ENCODE measurements at places on chromosomes 6 and 20. TPM values are rescaled to one million over a fixed set of nuclear protein-coding genes. Genes with fewer than 3 reads are reported as not detected.

GRCh38 chr6:69022993-69023392, 387.9 kb downstream of the ADGRB3 start:
- no peak for DNase-seq

GRCh38 chr20:4569865-4570264, 151.8 kb upstream of the PRND start:
- no peak for DNase-seq

DNA sequence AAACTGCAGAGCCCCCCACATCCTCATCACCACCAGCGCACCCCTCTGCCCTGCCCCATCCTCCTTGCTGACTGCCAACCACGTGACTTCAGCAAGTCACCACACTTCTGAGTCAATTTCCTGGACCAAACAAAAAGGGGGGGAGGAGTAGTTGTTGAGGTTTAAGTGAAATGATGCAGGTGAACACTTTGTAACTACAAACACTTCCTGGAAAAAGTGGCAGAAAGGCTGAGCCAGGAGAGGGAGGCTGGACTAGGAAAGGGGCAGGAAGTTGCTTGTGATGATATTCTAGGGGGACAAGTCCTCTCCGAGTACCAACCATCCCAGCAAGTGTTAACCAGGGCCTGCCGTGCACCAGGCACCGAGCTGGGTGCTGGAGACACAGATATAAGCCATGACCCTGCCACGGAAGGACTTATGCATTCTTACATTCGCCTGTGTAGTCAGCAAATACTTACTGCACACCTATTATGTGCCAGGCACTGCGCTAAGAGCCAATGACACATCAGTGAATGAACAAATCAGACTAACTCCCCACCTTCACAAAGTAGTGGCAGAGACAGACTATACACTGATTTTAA, 67.3 kb downstream of the PREX1 start:
- peak; percentile 32 for DNase-seq

DNA sequence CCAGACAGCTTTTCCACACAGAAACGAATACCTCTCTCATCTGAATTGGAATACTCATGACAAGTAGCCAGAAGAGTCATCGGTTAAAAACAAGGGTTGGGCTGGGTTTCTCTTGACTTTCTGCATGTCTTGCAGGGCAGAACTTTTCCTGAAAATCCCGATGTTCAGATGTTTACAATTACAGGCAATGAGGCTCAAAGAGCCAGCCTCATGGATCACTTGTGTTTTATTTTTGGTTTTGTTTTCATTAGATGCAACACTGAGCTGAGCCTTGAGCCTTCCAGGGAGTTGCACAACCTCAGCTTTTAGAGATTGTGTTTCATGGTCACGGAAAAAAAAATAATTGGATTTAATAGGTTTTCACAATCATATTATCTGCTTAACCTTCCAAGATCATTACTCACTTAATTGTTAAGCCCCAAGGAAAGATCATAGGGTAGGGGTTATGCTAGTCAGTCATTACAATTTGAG, 288.1 kb upstream of the PRDM1 start:
- DNase-seq: no peak

GRCh38 chr6:293193-294174, 1.2 kb downstream of the DUSP22 start:
- peak; percentile 59 for DNase-seq

- no peak for DNase-seq
These were observed 15.2 kb downstream of the SLC52A3 start for GRCh38 chr20:753136-753535.

DNA sequence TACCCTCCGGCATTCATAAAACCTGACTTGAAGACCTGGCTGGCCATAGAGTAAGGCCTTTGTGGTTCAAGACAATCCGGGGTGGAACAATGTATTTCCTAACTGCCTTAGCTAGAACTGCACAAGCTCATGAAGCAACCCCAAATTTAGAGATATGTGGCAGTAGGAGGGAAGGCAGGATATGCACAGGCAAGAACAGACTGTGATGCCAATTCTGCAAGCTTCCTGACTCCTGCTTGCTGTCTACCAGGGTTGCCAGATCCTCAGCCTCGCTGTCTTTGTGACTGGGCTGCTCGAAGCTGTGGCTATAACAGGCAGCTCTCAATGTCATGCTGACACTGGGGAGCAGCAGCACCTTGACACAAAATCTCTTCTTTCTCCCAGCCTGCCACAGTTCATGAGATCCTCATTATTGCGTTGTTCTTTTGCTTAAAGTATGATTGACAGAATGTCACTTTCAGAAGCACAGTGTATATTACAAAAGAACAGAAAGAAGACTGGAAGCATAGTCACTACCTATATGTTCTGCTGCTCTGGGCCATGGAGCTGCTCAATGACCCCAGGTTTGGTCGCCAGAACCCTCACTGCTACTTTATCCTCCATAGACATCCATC, 18.3 kb upstream of the SHLD1 start:
- DNase-seq: no peak

GRCh38 chr6:131107151-131107550, 28.1 kb upstream of the AKAP7 start:
- no peak for DNase-seq

- DNase-seq: no peak
These were observed 66.1 kb downstream of the B4GALT5 start for GRCh38 chr20:49647550-49647949.

GRCh38 chr6:125154118-125154760, 666 bp downstream of the TPD52L1 start:
- DNase-seq: peak; percentile 12

DNA sequence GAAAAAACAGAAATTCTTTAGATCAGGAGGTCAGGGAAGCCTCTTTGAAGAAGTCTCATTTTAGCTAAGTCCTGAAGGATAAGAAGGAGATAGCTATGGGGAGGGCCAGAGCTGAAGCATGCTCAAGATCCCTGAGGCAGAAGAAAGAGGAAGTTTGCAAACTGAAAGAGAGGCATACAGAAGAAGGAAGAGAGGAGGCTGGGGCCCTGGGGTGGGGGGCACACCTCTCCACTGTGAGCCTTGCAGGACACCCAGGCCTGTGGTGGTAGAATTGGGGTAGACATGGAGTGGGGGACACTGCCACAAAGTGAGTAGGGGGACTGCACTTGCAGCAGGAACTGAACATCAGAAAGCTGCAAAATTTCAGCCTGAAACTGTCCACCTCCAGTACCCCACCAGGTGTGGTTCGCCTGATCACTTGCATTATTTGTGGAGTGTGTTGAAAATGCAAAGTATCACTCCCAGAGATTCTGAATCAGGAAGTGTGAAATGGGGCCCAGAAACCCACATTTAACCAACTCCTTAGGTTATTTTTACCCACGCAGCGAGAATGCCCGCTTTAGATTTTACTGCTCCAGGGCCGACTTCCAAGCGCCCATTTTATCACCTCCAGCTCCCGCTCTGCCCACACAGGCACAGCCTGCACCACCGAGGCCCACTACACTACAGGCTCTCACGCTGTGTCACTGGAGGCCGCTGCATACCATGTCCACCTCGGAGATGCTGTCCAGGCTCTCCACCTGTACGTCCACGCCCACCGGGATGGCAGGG, 44.0 kb downstream of the GABRR2 start:
- DNase-seq: no peak

GRCh38 chr20:46802722-46803121, 91.9 kb upstream of the EYA2 start:
- DNase-seq: no peak

GRCh38 chr20:62366370-62367135, 559 bp downstream of the LAMA5 start:
- DNase-seq: no peak

GRCh38 chr6:16157909-16158308, 29.0 kb downstream of the MYLIP start:
- no peak for DNase-seq

DNA sequence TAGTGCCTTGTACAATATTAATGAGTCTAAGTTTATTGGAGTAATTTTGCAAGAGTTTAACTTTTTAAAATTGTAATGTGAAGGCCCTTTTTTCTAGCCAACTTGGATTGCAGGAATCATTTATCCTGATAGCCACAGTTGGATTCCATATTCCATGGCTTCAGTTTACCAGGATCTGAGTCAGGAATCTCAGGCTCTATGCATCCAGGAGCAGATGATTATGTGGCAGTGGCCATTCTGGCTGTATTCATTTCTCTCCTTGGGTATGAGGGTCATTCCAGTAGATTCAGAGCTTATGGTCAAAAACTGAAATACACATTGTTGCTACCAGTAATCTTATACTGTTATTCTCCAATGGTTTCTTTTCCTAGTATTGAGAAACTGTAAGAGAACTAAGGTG, 2.9 kb downstream of the AIG1 start:
- no peak for DNase-seq

DNA sequence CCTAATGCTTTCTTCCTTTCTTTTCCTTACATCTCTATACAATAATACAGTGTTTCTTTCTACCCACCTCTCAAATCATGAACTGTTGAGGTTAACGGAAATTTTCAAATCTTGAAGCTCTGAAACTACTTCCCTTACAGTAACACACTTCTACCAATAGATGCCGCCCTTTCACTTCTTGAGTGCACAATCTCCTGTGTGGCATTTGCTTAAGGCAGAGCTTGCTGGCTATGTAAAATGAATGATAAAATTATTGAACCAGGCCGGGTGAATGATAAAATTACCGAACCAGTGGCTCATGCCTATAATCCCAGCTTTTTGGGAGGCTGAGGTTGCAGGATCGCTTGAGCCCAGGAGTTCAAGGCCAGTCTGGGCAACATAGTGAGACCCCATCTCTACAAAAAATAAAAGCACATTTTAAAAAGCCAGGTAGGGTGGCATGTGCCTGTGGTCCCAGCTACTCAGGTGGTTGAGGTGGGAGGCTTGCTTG, 56.8 kb downstream of the KCNS1 start:
- peak; percentile 15 for DNase-seq

- DNase-seq: no peak
These were observed 31.5 kb upstream of the LTV1 start for GRCh38 chr6:143811501-143812157.

- no peak for DNase-seq
These were observed 102.9 kb downstream of the ADGRG6 start for GRCh38 chr6:142404751-142405150.

- DNase-seq: no peak
These were observed 520.2 kb downstream of the DOK5 start for GRCh38 chr20:54995553-54995952.

DNA sequence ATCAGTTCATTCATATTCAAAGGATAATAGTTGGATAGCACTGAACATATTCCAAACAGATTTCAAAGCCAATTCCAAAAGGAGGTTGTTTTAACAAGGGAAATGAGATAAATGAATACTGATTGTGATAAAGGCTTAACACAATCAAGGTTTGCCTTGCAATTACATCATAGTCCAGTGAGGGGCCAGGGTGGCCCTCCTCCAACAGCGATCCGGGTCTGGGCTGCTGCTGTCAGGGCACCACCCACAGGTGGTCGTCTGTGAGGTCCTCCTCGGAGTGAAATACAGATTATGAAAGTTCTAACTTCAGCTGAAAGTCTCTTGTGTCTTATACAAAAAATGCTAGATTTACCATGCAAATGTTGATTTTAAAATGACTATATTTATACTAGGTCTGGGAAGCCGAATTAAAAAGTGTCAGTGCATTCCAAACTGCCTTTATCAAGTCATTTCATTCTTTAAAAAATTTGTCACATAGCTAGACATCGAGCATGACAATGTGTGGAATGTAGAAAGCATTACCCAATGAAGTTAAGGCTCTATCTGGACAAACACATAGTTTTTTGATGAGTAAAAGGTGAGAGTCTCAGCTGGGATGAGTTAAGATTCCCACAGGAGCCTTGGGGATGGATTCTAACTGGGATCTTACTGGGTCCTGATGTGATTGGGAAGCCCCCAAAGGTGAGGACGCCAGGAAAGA, 65.9 kb upstream of the SLC22A23 start:
- no peak for DNase-seq

- DNase-seq: no peak
These were observed 229.7 kb downstream of the LAMA2 start for GRCh38 chr6:129112591-129112990.

- DNase-seq: no peak
These were observed 151.4 kb upstream of the TNFAIP3 start for GRCh38 chr6:137715589-137716045.

DNA sequence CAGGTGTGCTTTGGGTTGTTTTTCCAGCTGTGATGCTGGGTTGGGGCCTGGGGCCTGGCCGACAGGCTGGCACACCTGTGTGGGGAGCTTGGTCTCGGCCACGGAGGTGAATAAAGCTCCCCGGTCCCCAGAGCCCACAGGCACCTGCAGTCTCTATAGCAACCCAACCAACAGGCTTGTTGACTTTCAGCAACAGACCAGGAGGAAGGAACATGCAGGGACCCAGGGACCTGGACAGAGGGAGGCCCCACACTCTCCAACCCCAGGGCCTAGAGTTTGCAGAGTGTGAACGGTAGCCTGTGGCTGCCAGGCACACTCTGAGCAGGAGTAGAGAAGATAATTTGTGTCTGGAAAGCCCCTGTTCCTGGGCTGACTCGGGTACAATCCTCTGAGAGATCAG, 14.6 kb upstream of the SYNJ2 start:
- DNase-seq: peak; percentile 40

GRCh38 chr6:25401711-25402110, 122.5 kb downstream of the CARMIL1 start:
- DNase-seq: no peak

GRCh38 chr6:90005048-90005827, 111.0 kb downstream of the GJA10 start:
- DNase-seq: peak; percentile 17

GRCh38 chr6:119880840-119881239, 531.3 kb upstream of the MAN1A1 start:
- DNase-seq: no peak

- DNase-seq: no peak
These were observed 7.3 kb downstream of the AIG1 start for GRCh38 chr6:143068001-143068400.

- no peak for DNase-seq
These were observed 54.3 kb downstream of the TCP11 start for GRCh38 chr6:35086636-35087360.

Gene RUNX2
- 1.00 TPM for total RNA-seq

Gene IRF4
- total RNA-seq: 1.9 TPM

Gene OOEP
- not detected for total RNA-seq

Gene RAD21L1
- total RNA-seq: not detected

Gene PBOV1
- total RNA-seq: not detected

Gene KCNQ5
- 0.14 TPM for total RNA-seq

Gene CDH22
- not detected for total RNA-seq

Gene MAP7
- total RNA-seq: 45.4 TPM

Gene TPMT
- total RNA-seq: 23.9 TPM

Gene GINS1
- total RNA-seq: 1.3 TPM

Gene DOP1A
- 25.8 TPM for total RNA-seq

Gene TRAPPC3L
- total RNA-seq: not detected

Gene THBS2
- 25.5 TPM for total RNA-seq

Gene GGTLC1
- not detected for total RNA-seq

Gene SLPI
- 90.3 TPM for total RNA-seq

Gene NXT1
- 27.7 TPM for total RNA-seq

Gene VWA7
- total RNA-seq: 7.6 TPM

All from transverse colon (tissue), 4 donors.